ENCODE measurements at places on chromosomes 4 and X.

DNA sequence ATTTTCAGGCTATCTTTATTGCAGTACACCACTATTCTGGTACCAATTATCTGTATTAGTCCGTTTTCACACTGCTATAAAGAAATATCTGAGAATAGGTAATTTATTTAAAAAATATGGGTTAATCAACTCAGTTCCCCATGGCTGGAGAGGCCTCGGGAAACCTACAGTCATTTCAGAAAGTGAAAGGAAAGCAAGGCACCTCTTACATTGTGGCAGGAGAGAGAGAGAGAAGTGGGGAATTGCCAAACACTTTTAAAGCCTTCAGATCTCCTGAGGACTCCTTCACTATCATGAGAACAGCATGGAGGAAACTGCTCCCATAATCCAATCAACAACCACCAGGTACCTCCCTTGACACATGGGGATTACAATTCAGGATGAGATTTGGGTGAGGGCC lies 54.7 kb downstream of the AMER1 start:
- DNase-seq: no peak

GRCh38 chrX:139930916-139931645 lies 1.8 kb downstream of the ATP11C start:
- DNase-seq: no peak

- DNase-seq: no peak
These were observed 6.8 kb downstream of the NKX6-1 start for GRCh38 chr4:84492290-84492689.

DNA sequence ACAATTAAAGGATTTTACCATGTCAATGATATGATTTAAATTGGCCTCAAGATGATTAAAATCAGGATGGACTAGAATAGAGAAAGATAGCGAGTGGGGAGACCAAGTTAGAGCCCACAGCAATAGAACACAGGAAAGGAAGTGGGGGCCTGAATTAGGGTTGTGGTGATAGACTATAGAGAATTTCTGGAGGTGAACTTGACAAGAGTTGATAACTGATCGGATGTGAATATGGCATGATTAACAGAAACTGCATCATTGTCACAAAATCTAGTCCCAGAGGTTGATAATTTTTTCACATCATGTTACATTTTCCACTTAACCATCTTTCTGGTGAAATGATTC lies 26.3 kb upstream of the TRPC3 start:
- no peak for DNase-seq

- DNase-seq: no peak
These were observed 103.4 kb downstream of the SHOX start for GRCh38 chrX:733961-734360.

GRCh38 chrX:114038358-114038757 lies 545.5 kb upstream of the HTR2C start:
- DNase-seq: no peak

GRCh38 chr4:113325876-113326615 lies 276.6 kb downstream of the ANK2 start:
- no peak for DNase-seq

- no peak for DNase-seq
These were observed 607.1 kb upstream of the DIPK2B start for GRCh38 chrX:45807572-45808425.
